ENCODE measurements at places on chromosomes 7 and 10. TPM values are rescaled to one million over a fixed set of nuclear protein-coding genes. Genes with fewer than 3 reads are reported as not detected.

The SPDYE11 gene
- not detected for polyA plus RNA-seq

The PDZD8 gene
- polyA plus RNA-seq = 6.6 TPM

The ZC3HAV1L gene
- polyA plus RNA-seq = 9.7 TPM

The KLF14 gene
- not detected for polyA plus RNA-seq

The MSRB2 gene
- polyA plus RNA-seq = 42.3 TPM

The CYP2C19 gene
- polyA plus RNA-seq = not detected

The NKX1-2 gene
- polyA plus RNA-seq = not detected

The OLAH gene
- not detected for polyA plus RNA-seq

The CLCN1 gene
- 0.12 TPM for polyA plus RNA-seq

The TEX47 gene
- not detected for polyA plus RNA-seq

The PGAM2 gene
- 1.5 TPM for polyA plus RNA-seq

The LOXL4 gene
- polyA plus RNA-seq = 1.4 TPM

The SLC13A4 gene
- polyA plus RNA-seq = 0.23 TPM

The SVIL gene
- polyA plus RNA-seq = 47.5 TPM

The ARMS2 gene
- polyA plus RNA-seq = not detected

The FLNC gene
- polyA plus RNA-seq = 43.7 TPM

The GAD2 gene
- polyA plus RNA-seq = not detected

The LLCFC1 gene
- polyA plus RNA-seq = not detected

The FGFR2 gene
- polyA plus RNA-seq = not detected

The HOXA10 gene
- not detected for polyA plus RNA-seq

The ITPRIP gene
- polyA plus RNA-seq = 22.1 TPM

Measured in SK-N-SH (cell line).